ENCODE measurements at places on chromosomes 13 and 19.
A peak's percentile ranks its signal among the peaks of the same experiment; 100 is the strongest.

GRCh38 chr19:2398735-2399305 lies 28.6 kb downstream of the TIMM13 start:
- DNase-seq = no peak

DNA sequence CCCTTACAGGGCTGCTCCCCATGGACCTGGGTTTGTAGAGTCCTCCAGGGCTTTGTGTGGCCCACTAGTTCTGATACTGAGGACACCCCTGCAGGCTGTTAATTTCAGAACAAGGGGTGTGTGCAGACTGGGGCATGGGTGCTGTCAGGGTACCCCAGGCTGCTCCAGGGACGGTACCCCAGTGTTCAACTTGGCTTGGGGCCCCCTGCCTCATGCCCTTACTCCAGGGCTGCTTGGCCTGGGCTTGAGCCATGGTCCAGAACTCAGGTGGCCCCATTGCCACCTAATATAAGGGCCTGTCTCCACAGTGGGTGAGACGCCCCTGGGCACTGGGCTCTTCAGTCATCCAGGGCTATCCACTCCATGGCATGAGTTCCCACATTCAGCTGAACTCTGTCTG lies 1417.6 kb downstream of the UQCRFS1 start:
- no peak for DNase-seq

GRCh38 chr13:31538067-31539042 lies 201.0 kb upstream of the RXFP2 start:
- no peak for DNase-seq

GRCh38 chr13:37277007-37277406 lies 171.5 kb upstream of the CSNK1A1L start:
- DNase-seq = no peak

GRCh38 chr19:41295499-41295898 lies 14.5 kb upstream of the CCDC97 start:
- DNase-seq = no peak

GRCh38 chr19:45817010-45817724 lies 2.1 kb upstream of the RSPH6A start:
- peak; percentile 97 for DNase-seq

- DNase-seq = no peak
Measured at GRCh38 chr13:43122791-43123190, 99.4 kb downstream of the DNAJC15 start.

GRCh38 chr13:46119883-46120614 lies 15.2 kb upstream of the CPB2 start:
- no peak for DNase-seq

DNA sequence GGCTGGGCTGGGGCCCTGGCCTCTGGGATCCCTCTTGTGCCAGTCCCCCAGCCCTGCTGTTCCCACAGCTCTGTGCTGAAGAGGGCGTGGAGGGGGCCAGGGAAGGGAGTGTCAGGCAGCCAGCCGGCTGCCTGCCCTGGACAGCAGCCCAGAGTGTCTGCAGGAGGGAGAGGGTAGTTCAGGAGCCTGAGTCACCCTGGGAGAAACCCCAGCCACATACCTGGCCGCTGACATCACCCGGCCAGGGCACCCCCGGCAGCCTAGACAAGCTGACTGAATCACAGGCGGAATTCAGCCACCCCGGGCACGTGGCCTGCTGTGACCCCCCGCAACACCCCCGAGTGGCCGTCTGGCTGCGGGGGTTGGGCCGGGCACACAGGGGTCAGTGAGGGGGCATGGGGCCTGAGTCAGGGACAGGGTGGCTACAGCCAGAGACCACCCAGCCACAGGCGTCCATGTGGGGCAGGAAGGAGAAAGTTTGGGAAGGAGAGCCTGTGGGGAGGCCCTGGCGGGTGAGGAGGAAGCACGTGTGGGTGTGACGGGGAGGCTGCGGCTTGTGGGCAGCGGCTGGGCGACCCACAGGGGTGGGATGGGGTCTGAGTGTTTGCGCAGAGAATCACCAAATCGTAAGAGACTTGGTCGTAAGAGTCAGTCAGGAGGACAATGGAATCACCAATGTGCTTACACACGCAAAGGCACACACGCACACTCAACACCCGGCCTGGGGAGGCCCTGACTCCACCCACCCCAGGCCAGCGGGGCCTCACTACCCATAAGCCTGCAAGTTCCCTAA lies 11.9 kb upstream of the FOSB start:
- peak; percentile 67 for DNase-seq

GRCh38 chr13:42266473-42266872 lies 5.5 kb upstream of the AKAP11 start:
- DNase-seq = no peak

GRCh38 chr13:113567681-113568080 lies 16.9 kb upstream of the TFDP1 start:
- DNase-seq = no peak

DNA sequence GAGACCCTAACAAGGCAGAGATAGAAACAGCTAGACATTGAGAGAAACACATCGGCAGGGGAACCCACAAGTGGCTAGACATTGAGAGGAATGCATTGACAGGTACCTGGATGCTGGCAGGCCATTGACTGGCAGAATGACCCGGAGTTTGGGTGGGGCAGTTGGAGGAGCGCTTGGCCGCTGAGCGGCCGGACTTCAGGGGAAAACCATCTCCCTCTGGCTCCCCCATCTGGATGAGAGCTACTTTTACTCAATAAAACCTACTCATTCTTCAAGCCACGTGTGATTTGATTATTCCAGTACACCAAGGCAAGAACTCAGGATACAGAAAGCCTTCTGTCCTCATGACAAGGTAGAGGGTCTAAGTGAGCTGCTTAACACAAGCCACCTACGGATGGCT lies 473.4 kb downstream of the SLITRK5 start:
- no peak for DNase-seq

DNA sequence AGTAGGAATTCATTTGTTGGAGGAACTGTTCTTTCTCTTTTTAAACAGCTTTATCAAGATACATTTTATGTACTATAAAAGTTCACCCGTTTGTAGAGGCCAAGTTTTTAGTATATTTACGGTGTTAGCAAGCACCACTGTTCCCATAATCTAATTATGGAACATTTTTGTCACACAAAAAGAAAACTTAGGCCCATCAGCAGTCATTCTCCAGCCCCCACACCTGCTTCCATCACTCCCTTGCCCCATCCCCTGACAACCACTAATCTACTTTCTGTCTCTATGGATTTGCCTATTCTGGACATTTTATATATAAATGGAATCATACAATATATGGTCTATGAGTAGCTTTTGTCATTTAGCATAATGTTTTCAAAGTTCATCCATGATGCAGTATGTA lies 465.0 kb downstream of the DCT start:
- no peak for DNase-seq

DNA sequence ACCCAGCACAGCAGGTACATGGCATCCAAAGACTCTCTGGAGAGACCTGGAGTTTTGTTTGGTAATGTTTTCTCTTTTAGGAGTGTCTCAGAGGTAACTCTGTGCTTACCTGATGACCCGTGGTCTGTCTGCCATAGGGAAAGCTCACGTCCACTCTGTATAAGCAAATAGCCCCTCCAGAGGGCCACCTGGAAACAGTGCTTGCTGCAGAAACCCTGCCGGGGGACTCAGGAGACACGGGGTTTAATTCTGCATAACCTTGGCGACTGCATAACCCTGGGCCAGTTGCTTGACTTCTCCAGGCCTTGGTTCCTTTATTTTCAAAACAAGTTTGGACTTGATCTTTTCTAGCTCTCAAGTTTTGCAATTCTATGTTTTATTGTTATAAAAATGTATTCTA lies 187.2 kb upstream of the SOX1 start:
- DNase-seq = no peak

- peak; percentile 83 for DNase-seq
Measured at GRCh38 chr19:11179716-11180297, 17.5 kb downstream of the KANK2 start.

DNA sequence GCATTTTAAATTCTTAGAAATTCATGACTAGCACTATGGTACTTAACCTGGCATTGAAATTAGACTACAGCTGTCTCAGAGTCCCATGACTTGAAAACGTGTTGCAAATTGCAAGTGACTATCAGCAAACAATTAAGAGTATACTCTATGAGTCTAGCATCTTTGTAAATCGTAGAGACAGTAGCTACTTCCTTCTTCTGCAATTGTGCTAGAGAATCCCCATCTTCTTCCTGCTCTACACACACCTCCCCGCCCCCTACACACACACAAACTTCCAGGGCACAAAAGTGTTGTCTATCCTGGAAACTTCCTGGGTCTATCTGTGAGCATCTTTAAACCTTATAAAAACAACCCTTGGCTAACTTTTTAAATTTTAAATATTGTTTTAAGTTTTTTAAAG lies 35.2 kb upstream of the MIR17HG start:
- DNase-seq = no peak

DNA sequence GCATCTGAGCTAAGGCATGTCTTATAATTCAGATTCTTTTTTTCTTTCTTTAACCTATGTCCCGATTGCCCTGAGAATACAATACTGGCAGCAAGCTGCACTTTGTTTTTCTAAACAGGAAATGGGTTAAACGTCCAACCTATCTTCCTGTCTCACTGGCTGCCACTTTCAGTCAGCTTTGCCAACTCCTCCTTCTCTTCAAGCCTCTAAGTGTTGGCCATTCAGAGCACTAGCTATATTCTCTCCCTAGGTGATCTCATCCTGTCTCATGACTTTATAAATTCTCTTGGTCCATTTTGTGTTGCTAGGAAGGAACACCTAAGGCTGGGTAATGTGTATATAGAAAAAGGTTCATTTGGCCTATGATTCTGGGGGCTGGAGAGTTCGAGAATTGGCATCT lies 109.5 kb upstream of the TSC22D1 start:
- peak; percentile 18 for DNase-seq

DNA sequence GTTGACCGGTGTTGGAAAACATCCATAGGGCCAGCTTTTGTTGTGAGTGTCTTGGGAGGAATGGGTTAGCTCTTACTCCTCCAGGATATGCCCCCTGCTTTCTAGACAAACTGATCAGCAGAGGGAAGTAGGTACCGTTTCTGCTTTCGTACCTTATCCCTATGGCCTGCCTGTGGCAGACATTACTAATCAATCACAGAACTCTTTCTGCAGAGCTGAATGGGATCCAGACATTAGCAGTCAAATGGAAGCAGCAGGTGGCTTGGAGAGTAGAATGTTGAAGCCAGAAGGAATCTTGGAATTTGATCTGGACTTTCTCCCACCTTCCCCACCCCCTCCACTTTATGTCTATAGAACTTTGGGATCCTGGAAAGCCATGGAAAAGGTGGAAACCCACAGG lies 17.1 kb downstream of the NWD1 start:
- DNase-seq = peak; percentile 26

DNA sequence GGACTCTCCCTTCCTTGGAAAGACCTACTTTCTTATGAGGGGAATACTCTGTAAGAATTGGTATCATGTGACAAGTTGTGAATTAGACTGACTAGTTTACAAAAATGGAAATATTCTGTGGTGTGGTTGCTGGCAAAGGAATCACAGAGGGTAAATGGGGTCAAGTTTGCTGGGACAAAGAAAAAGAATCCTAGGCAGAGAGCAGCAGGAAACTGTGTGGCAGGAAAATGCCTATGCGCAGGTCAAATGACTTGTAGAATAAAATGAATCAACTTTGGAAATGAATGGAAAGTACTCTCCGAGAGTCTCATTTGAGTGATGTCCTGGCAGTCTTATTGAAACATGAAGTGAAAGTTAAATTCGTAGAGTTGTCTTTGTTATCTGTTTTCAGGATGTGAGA lies 1250.7 kb downstream of the UQCRFS1 start:
- no peak for DNase-seq

GRCh38 chr13:96772426-96772825 lies 221.8 kb downstream of the OXGR1 start:
- no peak for DNase-seq

- no peak for DNase-seq
Measured at GRCh38 chr13:57635541-57636085, 4.1 kb downstream of the PCDH17 start.

GRCh38 chr13:74444161-74444571 lies 310.0 kb upstream of the KLF12 start:
- DNase-seq = no peak

DNA sequence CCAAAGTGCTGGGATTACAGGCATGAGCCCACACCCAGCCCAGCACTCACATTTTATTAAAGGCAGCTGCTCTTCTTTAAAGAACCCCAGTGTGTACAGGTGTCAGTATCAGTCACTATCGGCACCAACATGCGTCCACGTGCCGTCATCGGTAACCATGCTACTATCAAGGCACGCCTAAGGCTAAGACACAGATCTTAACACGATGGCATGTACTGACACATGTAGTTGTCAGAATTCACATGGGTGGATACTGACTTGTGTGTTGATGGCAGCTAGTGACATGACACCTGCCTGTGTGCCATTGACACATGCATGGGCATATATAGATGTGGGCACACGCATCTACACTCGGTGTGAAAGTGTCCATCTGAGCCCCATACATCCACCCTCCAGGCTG lies 12.2 kb upstream of the HIF3A start:
- no peak for DNase-seq

GRCh38 chr13:100301418-100301817 lies 212.5 kb downstream of the PCCA start:
- no peak for DNase-seq

DNA sequence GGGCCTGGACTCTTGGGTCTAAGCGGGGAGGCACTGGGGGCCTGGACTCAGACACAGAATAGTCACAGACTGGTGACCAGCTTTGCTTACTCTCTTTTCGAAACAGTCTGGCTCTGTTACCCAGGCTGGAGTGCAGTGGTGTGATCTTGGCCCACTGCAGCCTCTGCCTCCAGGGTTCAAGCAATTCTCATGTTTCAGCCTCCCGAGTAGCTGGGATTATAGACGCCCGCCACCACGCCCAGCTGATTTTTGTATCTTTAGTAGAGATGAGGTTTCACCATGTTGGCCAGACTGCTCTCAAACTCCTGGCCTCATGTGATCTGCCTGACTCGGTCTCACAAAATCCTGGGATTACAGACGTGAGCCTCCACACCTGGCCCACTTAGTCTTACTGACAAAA lies 11.1 kb downstream of the MED25 start:
- no peak for DNase-seq

- DNase-seq = no peak
Measured at GRCh38 chr19:47022541-47023447, 3.2 kb downstream of the NPAS1 start.

DNA sequence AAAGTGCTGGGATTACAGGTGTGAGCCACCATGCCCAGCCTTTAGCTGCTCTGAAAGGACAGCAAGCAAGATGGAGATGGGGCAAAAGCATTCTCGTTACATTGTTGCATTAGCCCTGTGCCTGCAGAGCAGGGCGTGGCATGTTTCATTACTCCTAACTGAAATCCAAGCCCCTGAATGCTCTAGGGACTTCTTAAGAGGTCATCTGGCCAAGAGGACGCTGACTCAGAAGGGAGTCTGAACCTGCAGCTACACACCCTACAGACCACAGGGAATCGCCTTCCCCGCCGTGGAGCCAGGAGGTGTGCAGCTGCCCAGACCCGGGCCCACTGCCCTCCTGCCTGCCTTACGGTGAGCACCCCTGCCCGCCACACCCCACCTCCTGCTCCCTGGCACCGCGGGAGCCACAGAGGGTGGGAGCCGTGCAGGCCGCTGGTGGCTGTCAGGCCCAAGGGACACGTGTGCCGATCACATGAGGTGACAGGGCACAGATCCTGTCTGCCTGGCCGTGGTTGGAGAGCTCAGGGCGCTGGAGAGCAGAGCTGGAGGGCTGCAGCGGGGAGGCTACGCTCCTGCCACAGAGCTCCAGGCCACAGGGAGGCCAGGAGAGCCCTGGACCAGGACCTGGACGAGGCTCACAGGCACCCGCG lies 27.2 kb downstream of the ADPRHL1 start:
- no peak for DNase-seq

- DNase-seq = peak; percentile 83
Measured at GRCh38 chr19:2888731-2889224, 11.9 kb upstream of the ZNF57 start.

- DNase-seq = no peak
Measured at GRCh38 chr13:41533266-41534052, 76.1 kb downstream of the RGCC start.
